ENCODE measurements at places on chromosomes 11 and 22.

- DNase-seq, result no peak
Observed at GRCh38 chr11:131888230-131888855, 517.9 kb downstream of the NTM start.

DNA sequence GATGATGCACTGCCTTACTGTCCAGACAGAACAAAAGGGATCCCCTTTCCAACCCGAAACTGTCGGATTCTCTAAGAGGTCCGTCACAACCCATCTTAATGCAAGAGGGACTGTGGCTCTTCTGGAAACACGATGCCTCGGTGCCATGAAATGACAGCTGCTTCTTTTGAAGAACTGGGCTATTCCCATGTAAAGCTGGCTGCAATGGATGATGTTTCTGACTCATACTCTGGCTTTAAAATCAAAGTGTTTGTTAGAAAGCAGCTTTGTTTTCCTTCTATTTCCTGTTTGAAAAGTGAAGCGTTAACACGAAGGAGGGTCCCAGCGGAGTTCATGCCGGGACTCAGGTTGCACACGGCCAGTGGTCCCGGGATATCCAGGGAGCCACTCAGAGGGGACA is 3.1 kb downstream of the TP53AIP1 start:
- DNase-seq, result peak; percentile 45

DNA sequence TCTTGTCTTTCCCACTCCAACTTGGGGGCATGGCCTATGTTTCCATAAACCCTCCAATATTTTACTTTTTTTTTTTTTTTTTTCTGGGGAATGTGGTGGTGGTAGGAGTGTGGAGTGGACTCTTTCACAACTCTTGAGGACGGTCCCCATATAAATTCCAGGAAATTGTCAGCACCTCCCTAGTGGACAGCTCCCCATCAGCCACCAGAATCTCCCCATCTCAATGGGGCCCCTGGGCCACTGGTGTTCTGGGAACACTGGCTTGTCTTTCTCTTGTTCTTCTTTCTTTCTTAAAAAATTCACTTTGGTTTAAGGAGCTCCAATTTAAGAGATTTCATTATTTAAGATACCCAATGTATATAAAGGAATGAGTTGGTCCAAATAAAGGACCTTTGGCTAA is 74.1 kb downstream of the ADM start:
- DNase-seq, result peak; percentile 66

DNA sequence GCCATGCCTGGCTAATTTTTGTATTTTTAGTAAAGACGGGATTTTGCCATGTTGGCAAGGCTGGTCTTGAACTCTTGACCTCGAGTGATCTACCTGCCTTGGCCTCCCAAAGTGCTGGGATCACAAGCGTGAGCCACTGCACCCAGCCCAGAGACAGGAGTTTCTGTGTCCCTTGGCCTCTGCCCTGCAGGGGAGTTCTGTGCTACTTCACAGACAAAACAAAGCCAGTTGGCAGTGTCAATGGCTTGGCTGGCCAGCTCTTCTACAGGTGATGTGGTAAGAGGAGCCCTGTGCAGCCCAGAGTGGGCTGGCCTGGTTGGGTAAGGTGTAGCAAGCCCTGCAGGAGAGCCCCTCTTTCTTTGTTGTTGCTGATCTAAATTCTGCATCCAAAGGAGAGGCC is 60.5 kb upstream of the SHISAL1 start:
- DNase-seq, result no peak

- no peak for DNase-seq
Observed at GRCh38 chr11:65086809-65087208, 2.8 kb downstream of the ZFPL1 start.
